Activated CD4-positive, alpha-beta T cell treated with anti-CD3 and anti-CD28 coated beads for 4 hours (primary cell): ENCODE measurements at places on chromosomes 7 and 10.

DNA sequence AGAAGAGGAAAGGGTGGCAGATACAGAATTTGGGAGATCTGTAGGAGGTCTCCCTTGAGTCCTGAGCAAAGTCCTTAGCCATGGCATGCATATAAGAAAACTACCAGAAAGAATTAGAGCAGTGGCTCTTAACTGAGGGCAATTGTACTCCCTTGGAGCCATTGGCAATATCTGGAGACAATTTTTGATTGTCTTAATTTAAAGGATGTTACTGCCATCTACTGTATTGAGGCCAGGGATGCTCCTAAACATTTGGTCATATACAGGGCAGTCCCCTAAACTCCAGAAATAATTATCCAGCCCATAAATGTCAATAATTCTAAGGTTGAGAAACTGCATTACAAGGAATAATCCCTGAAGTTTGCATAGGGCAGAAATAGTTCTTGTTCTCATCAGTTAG is 136.4 kb upstream of the ODAD2 start:
- no peak for DNase-seq

GRCh38 chr10:79405995-79406515 is 39.4 kb downstream of the ZCCHC24 start:
- DNase-seq, result no peak

GRCh38 chr10:86348321-86349210 is 18.0 kb downstream of the GRID1 start:
- no peak for DNase-seq

GRCh38 chr10:26367771-26368170 is 70.4 kb upstream of the APBB1IP start:
- peak; percentile 11 for DNase-seq

- DNase-seq, result no peak
Measured at GRCh38 chr7:31373337-31374289, 33.1 kb upstream of the NEUROD6 start.

GRCh38 chr10:58920655-58921003 is 255.8 kb upstream of the PHYHIPL start:
- no peak for DNase-seq

DNA sequence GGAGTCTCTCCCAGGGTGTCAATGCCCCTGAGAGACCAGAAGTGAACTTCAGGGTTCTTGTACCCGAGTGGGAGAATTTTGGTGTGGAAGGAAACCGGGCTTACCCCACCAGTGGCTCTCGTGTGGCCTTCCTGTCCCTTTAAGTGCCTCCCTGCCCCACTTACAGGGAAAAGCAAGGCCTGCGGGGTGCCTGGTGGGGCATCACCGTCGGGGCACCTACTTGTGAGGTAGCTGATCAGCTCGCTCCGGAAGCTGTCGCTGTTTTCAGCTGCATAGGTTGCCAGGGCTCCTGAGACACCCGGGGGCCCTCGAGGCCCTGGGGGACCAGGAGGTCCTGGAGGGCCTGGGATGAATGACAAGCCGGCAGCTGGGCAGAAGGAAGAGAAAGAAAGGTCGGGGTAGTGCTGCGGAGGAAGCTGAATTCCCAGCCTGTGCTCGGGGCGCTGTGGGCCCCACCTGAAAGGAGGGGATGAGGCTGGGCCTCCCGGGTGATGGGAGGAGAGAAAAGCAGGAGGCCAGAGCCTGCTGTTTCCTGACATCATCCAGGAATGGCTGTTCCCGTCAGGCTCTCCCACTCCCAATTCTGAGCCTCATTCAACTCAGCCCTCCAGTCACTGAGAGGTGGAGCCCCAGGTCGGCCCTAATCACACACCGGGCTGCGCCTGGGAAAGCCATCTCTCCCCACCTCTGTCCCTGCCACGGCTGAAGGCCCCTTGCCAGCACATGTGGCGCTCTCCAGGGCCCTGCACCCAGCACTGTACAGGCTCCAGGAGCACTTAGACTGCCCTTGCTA is 51.1 kb downstream of the COL17A1 start:
- DNase-seq, result no peak

GRCh38 chr7:80312139-80312661 is 177.6 kb downstream of the GNAI1 start:
- DNase-seq, result no peak

- DNase-seq, result no peak
Measured at GRCh38 chr7:40918701-40919271, 784.0 kb downstream of the SUGCT start.

DNA sequence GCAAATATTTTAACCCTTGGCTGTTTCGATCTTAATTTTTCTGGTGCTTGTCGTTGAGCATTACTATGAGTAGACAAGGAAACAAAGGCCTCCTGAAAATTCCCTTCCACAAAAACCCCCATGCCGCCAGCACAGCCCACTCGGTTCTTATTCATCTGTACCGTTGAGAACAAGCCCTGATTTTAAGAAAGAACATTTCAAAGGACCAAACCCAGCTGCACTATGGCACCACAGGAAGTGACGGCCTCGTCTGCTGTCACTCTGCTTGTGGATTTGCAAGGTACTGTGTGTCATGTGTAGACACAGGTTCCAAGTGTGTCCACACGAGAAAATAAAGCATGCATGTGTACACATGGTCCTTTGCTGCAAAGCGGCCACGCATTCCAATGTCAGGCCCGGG is 285.2 kb downstream of the DNAJB6 start:
- no peak for DNase-seq

GRCh38 chr7:140082770-140083169 is 20.0 kb upstream of the PARP12 start:
- DNase-seq, result no peak

- no peak for DNase-seq
Measured at GRCh38 chr10:86385806-86386205, 19.2 kb upstream of the GRID1 start.

GRCh38 chr10:62647375-62648092 is 157.0 kb upstream of the ADO start:
- peak; percentile 25 for DNase-seq

DNA sequence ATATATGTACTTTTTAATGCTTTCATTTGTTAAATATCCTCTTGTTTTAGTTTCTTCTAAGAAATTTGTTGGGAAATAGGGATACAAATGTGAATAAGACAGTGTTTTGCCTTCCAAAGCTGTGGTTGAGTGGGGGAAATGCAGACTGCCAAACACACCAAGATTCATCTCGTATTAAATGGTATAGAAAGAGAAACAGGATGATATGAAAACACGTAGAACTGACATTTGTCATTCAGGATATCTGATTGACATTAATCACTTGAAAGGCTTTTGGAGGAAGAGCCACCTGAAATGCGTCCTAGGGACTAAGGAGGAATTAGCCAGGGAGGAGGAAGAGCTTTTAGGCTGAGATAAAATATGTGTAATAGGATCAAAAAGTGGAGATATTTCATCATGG is 287.4 kb upstream of the SEMA3C start:
- no peak for DNase-seq

DNA sequence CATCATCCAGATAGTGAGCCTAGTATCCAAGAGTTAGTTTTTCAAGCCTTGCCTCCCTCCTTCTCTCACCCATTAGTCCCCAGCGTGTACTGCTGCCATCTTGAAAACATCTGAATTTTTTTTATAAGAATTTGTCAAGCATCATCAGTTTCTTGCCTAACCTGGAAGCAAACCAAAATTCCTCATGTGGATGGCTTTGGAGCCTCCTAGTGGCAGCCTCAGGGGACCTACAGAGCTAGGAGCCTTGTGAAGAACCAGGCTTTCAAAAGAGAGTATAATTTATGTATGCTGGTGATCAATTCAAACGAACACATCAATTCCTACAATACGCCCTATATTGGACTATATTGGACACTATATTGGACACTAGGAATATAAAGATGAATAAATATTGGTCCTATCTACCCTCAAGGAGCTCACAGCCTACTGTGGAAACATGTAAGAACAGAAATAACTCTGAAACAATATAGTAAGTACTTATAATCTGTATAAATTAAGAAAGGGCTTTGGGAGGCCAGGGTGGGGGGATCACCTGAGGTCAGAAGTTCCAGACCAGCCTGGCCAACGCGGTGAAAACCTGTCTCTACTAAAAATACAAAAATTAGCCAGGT is 63.4 kb downstream of the HPSE2 start:
- DNase-seq, result no peak

- DNase-seq, result no peak
Measured at GRCh38 chr7:139981511-139981895, 81.2 kb downstream of the PARP12 start.

DNA sequence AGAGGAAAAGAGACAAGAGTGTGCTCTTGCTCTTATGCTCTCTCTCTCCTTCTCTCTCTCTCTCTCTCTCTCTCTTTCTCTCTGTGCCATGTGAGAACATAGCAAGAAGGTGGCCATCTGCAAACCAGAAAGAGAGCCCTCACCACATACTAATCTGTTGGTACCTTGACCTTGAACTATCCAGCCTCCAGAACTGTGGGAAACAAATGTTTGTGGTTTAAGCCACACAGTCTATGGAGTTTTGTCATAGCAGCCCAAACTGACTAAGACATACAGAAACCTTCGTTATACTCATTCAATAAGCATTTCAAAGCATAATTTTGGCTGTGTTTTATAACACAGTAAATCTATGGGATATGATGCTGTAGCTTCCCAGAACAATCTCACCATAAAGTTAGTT is 56.4 kb upstream of the PLPP4 start:
- DNase-seq, result no peak

DNA sequence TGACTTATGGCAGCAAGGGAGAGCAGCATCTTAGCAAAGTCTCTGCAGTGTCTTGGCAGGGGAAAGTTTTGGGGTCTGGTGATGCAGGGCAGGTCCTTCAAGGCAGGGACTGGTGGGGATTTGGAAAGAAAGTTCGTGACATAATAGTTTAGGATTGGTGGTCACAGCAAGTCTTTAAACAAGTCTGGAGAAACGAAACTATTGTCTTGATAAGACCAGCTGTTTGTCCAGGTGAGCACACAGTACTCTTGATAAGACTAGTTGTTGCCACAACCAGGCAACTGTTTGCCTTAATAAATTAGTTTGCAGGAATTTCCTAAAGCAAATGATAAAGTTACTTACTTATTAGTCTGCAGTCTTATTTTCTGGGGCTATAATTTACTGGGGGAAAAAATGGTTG is 136.1 kb downstream of the AKR1D1 start:
- no peak for DNase-seq

DNA sequence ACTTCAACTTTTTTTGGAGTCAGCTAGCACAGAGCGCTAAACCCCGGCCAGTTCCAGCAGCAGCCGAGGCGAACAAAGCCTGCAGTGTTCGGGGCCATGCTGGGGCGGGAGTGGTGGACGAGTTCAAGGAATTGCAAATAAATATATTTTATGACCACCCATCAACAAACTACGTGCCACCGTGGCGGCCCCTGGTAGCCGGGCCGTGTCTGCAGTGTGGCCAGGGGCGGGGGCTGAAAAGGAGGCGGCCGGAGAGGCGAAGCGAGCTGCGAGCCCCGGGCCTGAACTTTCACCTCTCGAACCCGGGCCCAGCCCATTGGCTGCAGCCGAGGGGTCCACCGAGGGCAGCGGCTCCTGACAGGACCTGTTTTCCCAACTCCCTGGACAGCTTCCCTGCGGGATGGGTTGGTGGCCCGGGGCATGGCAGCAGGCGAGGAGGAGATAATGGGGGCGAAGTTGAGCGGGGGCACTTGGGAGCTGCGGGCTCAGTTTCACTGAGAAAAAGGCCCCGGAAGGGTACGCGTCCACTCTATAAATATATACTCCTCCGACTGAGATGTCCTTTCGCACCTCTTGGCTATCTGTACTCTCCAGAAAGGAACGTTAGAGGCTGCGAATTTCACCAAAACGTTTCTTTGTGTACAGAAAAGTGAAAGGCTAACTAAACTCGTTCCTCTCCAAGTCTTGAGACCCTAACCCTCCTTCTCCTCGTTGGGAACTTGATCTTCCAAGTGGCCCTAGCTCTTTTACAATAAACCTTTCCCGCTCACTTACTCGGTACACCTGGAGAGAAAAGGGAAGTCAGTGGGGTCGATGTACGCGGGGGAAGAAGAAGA is 164.6 kb upstream of the PPP1R3A start:
- no peak for DNase-seq

DNA sequence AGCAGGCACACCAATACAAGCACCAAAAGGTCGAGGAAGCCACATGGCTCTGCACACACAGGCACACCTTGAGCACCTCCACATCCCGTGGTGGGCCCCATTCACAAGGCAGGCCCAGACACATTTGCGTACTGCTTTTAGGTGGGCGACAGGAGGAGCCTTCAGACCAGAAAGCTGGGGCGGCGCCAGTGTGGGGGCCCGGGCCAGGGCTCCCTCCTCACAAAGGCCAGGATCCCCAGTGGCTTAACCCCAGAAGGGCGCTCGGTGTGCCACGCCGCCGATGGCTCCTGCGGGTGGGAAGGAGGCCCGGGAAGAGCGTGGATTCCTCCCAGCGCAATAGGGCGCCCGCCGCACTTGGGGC is 2.8 kb upstream of the SMARCD3 start:
- no peak for DNase-seq

- DNase-seq, result peak; percentile 92
Measured at GRCh38 chr7:100126931-100127865, at the start of gene MBLAC1. MBLAC1 (plus strand) TSS chr7:100126967; CDS start chr7:100127396, 429 bp downstream.

- no peak for DNase-seq
Measured at GRCh38 chr10:50993771-50994251, 80.5 kb upstream of the PRKG1 start.

GRCh38 chr7:96792115-96792514 is 82.5 kb upstream of the SEM1 start:
- DNase-seq, result no peak

- DNase-seq, result no peak
Measured at GRCh38 chr7:131691454-131692130, 135.2 kb upstream of the PODXL start.

GRCh38 chr7:2602406-2603043 is 29.3 kb upstream of the TTYH3 start:
- DNase-seq, result no peak

GRCh38 chr10:95281206-95281605 is 9.6 kb downstream of the PDLIM1 start:
- no peak for DNase-seq

GRCh38 chr7:265192-265997 is 24.6 kb upstream of the FOXL3 start:
- no peak for DNase-seq

DNA sequence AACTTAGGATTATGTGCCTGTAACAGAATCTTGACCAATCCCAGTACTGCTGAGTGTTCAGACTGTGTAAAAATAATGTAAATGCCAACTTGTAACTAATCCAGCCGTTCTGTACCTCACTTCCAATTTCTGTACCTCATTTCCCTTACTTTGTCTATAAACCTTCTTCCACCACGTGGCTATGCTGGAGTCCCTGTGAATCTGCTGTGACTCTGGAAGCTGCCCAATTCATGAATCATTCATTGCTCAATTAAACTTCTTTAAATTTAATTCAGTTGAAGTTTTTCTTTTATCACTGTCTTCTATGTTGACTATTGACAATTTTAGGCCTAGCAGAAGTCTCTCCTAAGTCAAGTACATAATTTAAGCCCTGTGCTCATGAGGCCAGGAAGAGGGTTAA is 215.3 kb upstream of the RHOBTB1 start:
- no peak for DNase-seq

- peak; percentile 58 for DNase-seq
Measured at GRCh38 chr7:23490357-23491135, 20.3 kb upstream of the IGF2BP3 start.

- no peak for DNase-seq
Measured at GRCh38 chr10:63698787-63699150, 177.6 kb downstream of the REEP3 start.
